Activated naive CD4-positive, alpha-beta T cell treated with anti-CD3 and anti-CD28 coated beads, Interleukin-2, amount 10 ng/mL, durations not matched to agents 7 days and 5 days (primary cell): ENCODE measurements at places on chromosomes 5 and 9.

DNA sequence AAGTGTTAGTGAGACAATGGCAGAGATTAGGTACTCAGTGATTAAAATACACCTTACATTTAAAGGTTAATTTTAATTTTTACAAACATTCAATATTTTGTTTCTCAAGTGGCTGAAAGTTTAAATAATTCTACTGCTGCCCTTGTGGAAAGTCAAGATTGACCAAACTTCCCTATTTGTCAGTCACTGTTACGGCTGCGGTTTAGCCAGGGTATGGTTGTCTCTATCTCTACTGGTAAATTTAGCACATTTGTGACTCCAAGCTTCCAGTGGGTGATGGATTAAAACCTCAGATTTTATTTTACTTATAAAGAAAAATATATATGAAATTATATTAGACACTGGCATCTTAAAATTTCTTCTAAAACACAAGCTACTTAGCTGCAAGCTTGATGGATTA, 368.4 kb downstream of the CDH18 start:
- no peak overlapping the region for H3K4me3 ChIP-seq
- H3K27ac ChIP-seq, result no peak overlapping the region
- no peaks in the 10 kb centered on the region for H3K27me3 ChIP-seq
- no peaks in the 10 kb centered on the region for H3K4me1 ChIP-seq

GRCh38 chr5:160023908-160024630, 15.1 kb downstream of the TTC1 start:
- H3K4me1 ChIP-seq, result peaks cover 20% of the 10 kb centered on the region
- no peaks in the 10 kb centered on the region for H3K27me3 ChIP-seq
- H3K36me3 ChIP-seq, result peaks cover 24% of the 10 kb centered on the region
- no peak overlapping the region for H3K27ac ChIP-seq
- no peak overlapping the region for H3K4me3 ChIP-seq
- DNase-seq, result no peak

GRCh38 chr5:138170299-138170698, 8.1 kb downstream of the BRD8 start:
- peaks cover 69% of the 10 kb centered on the region for H3K36me3 ChIP-seq
- H3K27me3 ChIP-seq, result no peaks in the 10 kb centered on the region
- H3K4me1 ChIP-seq, result peaks cover 2% of the 10 kb centered on the region
- no peak overlapping the region for H3K4me3 ChIP-seq
- no peak overlapping the region for H3K27ac ChIP-seq
- no peak for DNase-seq

GRCh38 chr9:79817438-79818004, 245.8 kb downstream of the TLE4 start:
- peaks cover 4% of the 10 kb centered on the region for H3K27me3 ChIP-seq
- H3K4me1 ChIP-seq, result peaks cover 28% of the 10 kb centered on the region
- no peak overlapping the region for H3K4me3 ChIP-seq

GRCh38 chr5:160479926-160480325, 58.3 kb downstream of the PTTG1 start:
- H3K4me3 ChIP-seq, result no peak overlapping the region
- H3K27me3 ChIP-seq, result no peaks in the 10 kb centered on the region
- H3K36me3 ChIP-seq, result peaks cover 15% of the 10 kb centered on the region
- H3K4me1 ChIP-seq, result peaks cover 40% of the 10 kb centered on the region

DNA sequence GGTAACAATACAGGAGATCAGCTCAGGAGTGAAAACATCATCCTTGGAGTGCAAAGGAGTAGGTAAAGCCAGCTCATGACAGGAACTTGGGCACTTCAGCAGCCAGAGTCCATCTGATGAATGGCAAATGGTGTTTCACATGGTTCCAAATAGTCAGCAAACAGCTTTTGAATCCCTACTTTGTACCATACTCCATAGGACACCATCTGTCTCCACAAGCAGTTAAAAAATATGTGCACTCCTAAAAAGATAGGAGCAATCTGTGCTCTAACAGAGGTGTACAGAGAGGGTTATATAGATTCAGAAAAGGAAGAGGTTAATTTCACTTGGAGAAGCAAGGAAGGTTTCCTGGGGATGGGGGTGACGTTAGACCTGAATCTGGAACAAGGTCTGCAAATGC, 21.6 kb upstream of the B4GALT1 start:
- H3K27ac ChIP-seq, result no peak overlapping the region
- H3K4me3 ChIP-seq, result no peak overlapping the region
- H3K27me3 ChIP-seq, result peaks cover 53% of the 10 kb centered on the region
- no peaks in the 10 kb centered on the region for H3K36me3 ChIP-seq
- no peak for DNase-seq

DNA sequence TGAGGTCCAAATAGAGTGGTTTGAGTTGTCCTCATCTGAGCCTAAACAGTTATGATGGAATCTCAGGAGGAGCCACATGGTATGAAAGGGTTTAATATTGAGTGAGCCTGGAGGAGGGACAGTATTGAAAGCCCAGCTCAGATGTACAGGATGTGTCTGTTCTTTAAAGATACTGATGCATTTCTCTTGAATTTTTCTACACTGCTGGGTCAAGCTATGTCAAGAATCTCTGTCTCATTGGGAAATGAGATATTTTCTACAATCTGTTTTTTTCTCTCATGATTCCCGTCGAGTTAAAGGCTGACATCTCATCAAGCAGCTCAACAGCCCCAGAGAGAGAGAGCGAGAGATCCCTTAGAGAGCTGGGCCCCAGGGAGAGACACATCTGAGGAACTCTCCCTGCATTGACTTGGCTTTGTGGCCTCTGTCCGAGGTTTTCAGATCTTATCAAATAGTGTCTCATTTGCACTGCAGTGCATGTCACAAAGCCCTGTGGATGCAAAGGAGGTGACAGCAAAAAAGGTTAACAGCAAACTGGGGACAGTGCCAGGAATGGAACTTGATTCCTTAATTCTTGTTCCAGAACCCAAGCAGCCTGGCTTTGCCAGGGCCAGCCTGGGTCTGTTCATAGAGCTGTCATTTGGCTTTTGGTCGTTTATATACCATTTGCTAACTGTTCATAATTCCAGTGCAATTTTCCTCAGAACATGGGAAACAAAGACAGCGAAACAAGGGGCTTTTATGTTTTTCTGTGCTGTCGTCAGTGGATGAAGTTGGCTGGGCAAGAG, 19.0 kb upstream of the ACTBL2 start:
- peaks cover 27% of the 10 kb centered on the region for H3K4me1 ChIP-seq
- no peak for DNase-seq
- peaks cover 4% of the 10 kb centered on the region for H3K27me3 ChIP-seq

- no peak overlapping the region for H3K27ac ChIP-seq
- H3K4me3 ChIP-seq, result no peak overlapping the region
- no peak for DNase-seq
Observed at GRCh38 chr5:126641387-126641786, 40.6 kb downstream of the PHAX start.

DNA sequence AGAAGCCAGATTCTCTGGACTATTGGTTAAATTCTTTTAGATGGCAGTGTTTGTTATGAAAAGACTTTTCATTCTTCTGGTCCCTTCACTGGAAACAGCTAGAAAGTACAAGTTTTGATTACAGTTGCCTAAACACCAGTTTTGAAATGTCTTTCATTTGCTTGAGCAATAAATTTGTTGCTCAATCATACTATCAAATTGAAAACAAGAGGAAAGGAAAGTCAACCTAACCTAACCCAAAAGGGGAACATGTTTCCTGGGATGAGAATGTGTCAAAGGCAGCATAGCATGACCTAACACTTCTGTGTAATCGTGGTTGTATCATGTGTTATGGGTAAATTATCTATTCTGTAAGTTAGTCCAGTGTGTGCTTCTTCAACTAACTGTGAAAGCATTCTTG, 213.2 kb downstream of the TMC1 start:
- H3K36me3 ChIP-seq, result no peaks in the 10 kb centered on the region
- H3K27me3 ChIP-seq, result peaks cover 3% of the 10 kb centered on the region
- no peak for DNase-seq
- H3K4me3 ChIP-seq, result no peak overlapping the region

GRCh38 chr5:44774279-44774880, 34.4 kb upstream of the MRPS30 start:
- no peak overlapping the region for H3K4me3 ChIP-seq
- no peak overlapping the region for H3K27ac ChIP-seq
- no peaks in the 10 kb centered on the region for H3K4me1 ChIP-seq

GRCh38 chr5:95850391-95850894, 27.9 kb upstream of the GLRX start:
- H3K27me3 ChIP-seq, result peaks cover 1% of the 10 kb centered on the region
- peaks cover 3% of the 10 kb centered on the region for H3K4me1 ChIP-seq
- no peak overlapping the region for H3K4me3 ChIP-seq
- DNase-seq, result no peak
- H3K27ac ChIP-seq, result peak overlapping the region; percentile 54

DNA sequence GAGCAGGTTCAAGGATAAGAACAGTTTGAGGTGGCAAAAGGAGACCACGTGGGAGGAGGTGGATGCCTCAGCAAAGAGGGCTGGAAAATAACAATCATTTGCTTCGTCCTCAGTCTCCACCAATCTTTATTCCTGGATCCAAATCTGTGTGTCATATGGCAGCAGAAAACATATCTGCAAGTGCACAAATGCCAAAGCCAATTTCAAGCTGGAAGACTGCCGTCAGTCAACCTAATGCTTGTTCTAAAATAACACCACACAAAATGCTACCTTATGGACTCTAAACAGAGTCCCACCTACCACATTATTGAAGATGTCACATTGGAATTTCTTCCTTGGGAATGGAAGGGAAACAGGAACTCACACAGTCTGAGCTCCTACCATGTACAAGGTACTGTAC, 129.1 kb downstream of the CDK5RAP2 start:
- H3K4me1 ChIP-seq, result no peaks in the 10 kb centered on the region
- no peak overlapping the region for H3K27ac ChIP-seq
- DNase-seq, result no peak
- H3K36me3 ChIP-seq, result peaks cover 60% of the 10 kb centered on the region
